Cardiac muscle cell (in vitro differentiated cells and primary cell): ENCODE measurements at places on chromosomes 2 and 18. TPM values are rescaled to one million over a fixed set of nuclear protein-coding genes. Genes with fewer than 3 reads are reported as not detected.

DNA sequence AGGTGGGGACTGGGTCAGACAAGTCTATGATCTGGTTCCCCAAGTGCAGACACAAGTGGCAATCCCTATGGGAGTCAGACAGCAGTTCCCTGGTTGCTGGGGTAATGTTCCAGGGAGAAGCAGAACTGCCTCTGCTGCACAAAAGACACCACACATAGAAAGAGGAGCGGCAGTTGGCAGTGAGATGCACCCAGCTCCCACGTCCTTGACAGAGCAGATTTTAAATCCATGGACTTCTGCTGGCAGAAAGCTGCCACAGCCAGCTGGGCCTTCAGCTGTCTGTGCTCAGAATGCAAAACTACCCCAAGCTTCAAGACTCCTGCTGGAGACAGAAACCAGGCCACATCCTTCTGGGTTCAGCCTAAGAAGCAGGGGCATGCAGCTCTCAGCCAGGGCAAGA, 147.2 kb downstream of the ETAA1 start:
- H3K27ac ChIP-seq: no peak overlapping the region
- no peaks in the 10 kb centered on the region for H3K27me3 ChIP-seq
- H3K4me3 ChIP-seq: no peak overlapping the region
- no peak for DNase-seq
- no peaks in the 10 kb centered on the region for H3K4me1 ChIP-seq
- no peaks in the 10 kb centered on the region for H3K36me3 ChIP-seq

- H3K27ac ChIP-seq: no peak overlapping the region
- no peaks in the 10 kb centered on the region for H3K27me3 ChIP-seq
- no peak overlapping the region for H3K4me3 ChIP-seq
Measured at GRCh38 chr2:23028106-23028505, 356.9 kb upstream of the KLHL29 start.

GRCh38 chr18:72180689-72181088, 363.5 kb downstream of the CBLN2 start:
- no peak for DNase-seq
- H3K4me3 ChIP-seq: no peak overlapping the region
- H3K27ac ChIP-seq: no peak overlapping the region
- no peaks in the 10 kb centered on the region for H3K4me1 ChIP-seq
- no peaks in the 10 kb centered on the region for H3K36me3 ChIP-seq
- no peaks in the 10 kb centered on the region for H3K27me3 ChIP-seq

ZNF385B gene
- total RNA-seq: 2.7 and 3.0 TPM in 2 replicates

POTEI gene
- 1.2 and 2.4 TPM in 2 replicates for total RNA-seq

DNA sequence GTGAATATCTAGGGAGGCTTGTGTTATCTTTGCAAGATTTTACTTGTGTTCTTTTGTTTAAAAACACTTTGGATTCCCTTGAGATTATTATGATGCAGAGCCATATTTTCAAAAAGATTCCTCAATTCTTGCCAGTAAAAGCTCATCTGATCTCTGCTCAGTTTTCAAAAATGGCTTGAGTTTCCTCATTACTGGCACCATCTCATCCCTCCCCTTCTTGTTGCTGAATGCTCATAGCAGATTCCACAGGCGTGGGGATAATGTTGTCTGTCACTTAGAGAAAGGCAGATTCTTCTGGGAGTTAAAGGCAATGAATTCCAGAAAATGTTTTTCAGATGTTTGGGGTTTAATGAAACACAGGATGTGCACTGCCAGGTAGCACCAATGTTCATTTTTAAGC, 170.4 kb upstream of the TANK start:
- no peaks in the 10 kb centered on the region for H3K36me3 ChIP-seq
- H3K27me3 ChIP-seq: no peaks in the 10 kb centered on the region
- DNase-seq: no peak
- peaks cover 27% of the 10 kb centered on the region for H3K4me1 ChIP-seq
- H3K4me3 ChIP-seq: no peak overlapping the region
- no peak overlapping the region for H3K27ac ChIP-seq

DNA sequence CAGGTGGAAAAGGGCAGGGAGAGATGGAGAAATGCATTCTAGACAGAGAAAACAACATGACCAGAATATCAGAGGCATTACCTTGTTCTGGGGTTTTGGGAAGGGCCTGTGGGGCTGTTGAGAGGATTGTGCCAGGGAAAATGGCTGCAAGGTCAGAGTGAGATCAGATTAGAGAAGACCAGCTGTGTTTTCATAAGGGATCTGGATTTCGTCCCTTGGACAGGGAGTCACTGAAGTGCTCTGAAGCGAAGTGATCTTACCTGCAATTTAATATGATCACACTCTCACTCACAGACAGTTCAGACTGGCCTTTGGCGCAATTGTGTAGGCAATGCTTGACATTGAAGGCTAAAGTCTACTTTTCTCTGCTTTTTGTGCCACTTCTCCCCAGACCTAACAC, 20.3 kb upstream of the REG3G start:
- H3K36me3 ChIP-seq: no peaks in the 10 kb centered on the region
- no peak for DNase-seq
- H3K27me3 ChIP-seq: no peaks in the 10 kb centered on the region
